ENCODE measurements at places on chromosomes 4 and X.

DNA sequence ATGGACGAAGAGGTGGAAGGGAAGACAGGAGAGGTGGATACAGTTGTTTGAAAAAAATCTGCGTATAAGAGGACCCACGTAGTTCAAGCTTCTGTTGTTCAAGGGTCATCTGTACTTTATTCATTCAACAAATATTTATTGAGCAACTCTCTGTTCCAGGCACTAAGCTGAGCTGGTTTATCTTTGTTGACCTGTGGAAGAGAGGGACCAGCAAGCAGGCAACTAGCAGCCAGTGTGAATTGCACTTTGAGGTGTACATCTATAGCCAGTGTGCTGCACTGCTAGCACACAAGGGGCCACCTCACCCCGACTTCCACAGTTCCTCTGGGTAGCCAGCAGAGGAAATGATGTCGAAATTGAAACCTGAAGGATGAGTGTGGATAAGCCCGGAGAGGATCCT is 191.4 kb downstream of the SOWAHB start:
- no peak for DNase-seq

DNA sequence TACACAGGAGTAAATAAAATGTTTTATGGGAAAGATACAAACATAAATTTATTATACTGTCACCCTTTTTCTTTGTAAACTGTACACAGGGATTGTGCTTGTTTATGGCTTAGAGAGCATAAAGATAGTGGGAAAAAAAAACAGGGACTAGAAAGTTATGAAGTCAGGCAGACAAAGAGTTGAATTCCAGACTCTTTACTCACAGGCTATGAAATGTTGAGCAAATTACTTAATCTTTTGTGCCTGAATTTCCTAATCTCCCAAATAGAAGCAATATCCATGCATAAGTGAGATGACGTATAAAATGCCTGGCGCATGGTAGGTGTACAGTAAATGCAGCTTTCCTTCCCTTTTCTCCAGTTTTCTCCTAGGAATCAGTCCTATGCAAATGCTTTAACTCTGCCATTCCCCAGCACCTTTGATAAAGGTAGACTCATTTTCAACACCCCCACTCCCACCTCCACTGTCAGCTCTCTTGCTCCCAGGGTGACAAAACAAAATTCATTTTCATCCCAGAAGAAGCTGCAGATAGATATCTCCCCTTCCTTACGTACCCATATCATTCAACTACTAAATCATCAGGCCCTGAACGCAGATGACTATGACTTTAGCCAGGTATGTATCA is 44.5 kb upstream of the BTC start:
- no peak for DNase-seq

GRCh38 chr4:173091362-173091761 is 77.2 kb upstream of the GALNT7 start:
- no peak for DNase-seq

GRCh38 chrX:1476682-1477081 is 24.0 kb upstream of the ASMTL start:
- DNase-seq: no peak

DNA sequence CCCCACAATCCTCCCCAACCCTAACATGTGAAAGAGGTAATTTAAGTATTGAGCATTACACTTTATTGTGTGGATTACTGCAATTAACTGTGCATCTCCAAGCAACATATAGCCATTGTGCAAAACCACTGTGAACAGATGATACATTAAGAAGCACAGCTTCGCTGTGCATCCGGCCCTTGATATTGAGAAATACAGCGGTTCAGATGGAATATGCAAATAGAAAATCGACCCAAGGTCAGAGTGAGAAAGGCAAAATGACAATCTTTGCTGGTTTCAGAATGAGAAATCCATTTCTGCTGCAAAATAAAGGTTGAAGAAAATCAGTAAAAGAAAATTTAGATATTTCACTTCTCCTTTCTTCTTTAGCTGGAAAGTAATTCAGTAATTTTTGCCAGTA is 805.9 kb upstream of the GRID2 start:
- no peak for DNase-seq

GRCh38 chrX:107691024-107691448 is 62.7 kb downstream of the PRPS1 start:
- DNase-seq: no peak

GRCh38 chrX:102835504-102836146 is 101.4 kb upstream of the RAB40AL start:
- no peak for DNase-seq

DNA sequence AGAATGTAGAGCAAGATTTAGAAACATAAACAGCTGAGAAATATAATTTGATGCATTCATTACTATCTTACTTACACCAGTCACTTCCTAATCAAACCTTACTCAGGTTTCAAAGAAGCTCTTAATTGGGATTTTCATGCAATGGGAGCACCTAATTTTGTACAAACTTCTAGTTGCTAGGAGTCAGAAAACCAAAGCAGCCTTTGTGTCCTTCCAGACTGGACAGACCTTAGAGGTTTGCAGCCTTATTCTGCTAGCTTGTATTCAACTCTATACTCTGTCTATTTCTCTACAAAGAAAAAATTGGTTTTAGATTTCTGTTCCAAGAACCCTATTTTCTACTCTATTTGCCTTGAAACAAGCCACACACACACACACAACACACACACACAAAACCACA is 19.4 kb downstream of the GABRA2 start:
- DNase-seq: no peak

DNA sequence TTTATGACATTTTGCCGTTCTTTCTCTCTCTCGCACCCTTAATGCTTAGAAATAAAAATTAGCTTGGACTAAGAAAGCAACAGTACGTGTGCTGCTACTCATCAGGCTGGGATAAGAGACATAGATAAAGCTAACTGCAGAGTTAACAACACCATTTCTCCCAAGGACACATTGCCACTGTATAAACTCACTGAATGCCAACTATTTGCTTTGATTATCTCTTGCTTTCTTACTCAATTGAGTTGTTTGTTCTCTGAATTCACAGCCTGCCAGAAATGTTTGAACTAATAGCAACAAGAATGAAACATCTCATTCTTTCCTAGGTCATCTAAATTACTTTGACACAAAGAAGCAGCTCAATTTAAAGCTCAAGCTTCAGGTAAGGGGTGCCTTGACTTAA is 34.6 kb downstream of the F8 start:
- DNase-seq: no peak

GRCh38 chr4:11741190-11741652 is 312.5 kb upstream of the HS3ST1 start:
- no peak for DNase-seq

DNA sequence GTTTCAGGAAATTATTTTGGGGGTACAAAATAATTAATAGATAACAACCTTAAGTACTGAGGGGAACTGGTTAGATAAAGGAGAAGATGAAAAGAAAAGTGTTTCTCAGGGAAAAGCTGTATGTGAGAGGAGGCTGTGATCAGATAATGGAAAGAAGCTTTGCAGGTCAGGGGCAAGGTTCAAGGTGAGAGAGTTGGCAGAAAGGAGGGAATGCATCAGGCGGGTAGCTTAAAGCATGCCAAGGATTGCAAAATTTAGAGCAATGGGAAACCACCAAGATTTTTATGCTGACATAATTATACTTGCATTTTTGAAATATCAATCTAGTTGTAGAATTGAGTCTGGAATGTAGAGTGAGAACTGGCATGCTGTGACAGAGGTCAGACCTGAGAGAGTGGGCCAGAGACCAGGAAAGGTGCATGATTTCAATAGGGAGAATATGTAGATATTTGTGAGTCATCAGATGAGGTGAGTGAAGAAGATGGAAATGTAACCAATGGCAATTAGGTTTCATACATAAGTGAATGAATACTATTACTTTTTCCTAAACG is 508.7 kb downstream of the TRIML1 start:
- DNase-seq: no peak

DNA sequence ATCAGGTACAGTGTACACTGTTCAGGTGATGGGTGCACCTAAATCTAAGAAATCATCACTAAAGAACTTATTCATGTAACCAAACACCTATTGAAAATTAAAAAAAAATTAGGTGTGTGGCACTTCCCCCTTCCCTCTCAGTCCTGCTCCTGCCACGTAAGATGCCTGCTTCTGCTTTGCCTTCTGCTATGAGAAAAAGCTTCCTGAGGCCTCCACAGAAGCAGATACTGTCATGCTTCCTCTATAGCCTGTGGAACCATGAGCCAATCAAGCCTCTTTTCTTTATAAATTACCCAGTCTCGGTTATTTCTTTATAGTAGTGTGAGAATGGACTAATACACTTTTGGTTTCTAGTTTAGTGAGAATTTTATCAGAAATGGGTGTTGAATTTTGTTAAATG is 459.8 kb upstream of the DIPK2B start:
- no peak for DNase-seq

GRCh38 chr4:140052050-140052449 is 101.9 kb downstream of the MAML3 start:
- DNase-seq: peak; percentile 35

DNA sequence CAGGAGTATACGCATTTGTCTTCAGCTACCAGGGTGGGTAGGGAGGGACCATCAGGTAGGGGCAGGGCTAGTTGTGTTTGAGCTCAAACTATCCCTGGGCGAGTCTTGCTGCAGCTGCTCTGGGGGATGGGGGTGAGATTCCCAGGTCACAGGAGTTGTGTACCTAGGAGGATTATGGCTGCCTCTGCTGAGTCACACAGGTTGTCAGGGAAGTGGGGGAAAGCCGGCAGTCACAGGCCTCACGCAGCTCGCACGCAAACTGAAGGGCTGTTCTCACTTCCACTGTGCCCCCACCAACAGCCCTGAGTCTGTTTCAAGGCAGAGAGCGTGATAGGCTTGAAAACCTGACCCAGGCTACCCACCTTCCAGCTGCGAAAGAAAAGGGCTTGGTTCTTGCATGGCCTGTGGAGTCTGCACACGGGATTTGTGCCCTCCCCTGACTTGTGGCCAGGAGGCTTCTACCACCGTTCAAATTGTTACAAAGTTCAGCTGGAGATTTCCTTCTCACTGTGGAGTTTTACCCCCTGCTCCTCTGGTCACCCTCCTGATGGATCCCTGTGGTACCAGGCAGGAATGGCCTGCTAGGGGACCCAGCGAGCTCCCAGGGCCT is 63.8 kb downstream of the ARFIP1 start:
- no peak for DNase-seq

- DNase-seq: no peak
Observed at GRCh38 chrX:123185721-123186120, 1.6 kb downstream of the GRIA3 start.

DNA sequence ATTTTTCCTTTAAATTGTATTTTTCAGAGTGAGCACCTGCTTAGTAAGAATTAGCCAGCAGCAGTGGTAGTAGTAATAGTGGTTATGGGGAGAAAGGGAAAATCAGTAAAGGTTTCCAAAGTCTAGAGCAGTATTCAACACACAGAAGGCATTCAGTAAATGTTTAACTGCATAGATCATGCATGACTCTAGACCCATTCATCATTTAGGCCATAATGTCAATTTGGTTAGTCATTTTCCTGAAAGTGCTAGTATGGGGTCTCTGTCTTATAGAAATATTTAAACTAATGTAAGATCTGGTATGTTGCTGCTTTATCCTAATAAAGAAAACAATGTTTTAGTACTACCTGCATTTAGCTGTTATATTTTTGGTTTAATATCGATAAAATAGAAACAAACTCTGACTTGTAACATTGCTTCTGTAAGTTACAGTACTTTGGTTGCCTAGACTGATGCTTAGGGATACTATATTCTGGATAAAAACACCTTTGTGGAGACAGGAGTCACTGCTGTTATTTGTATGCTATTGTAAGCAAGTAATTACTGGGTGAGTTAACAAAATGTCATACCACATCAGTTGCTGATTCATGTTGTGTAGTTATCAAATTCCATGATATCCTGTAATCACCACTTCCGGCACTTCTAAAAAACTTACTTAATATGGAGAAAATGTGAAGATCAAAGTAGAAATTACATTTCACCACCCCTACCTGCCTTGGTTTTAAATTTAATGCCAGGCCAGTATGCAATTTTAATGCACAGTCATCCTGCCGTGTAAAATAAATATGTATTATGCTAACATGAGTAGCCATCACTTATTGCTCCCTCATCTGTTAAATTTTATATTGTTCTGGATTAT is 115.8 kb upstream of the BMPR1B start:
- DNase-seq: no peak

GRCh38 chr4:76022031-76022430 is 1.3 kb downstream of the CXCL10 start:
- DNase-seq: no peak

GRCh38 chrX:13990126-13990800 is 39.4 kb downstream of the GEMIN8 start:
- DNase-seq: no peak

DNA sequence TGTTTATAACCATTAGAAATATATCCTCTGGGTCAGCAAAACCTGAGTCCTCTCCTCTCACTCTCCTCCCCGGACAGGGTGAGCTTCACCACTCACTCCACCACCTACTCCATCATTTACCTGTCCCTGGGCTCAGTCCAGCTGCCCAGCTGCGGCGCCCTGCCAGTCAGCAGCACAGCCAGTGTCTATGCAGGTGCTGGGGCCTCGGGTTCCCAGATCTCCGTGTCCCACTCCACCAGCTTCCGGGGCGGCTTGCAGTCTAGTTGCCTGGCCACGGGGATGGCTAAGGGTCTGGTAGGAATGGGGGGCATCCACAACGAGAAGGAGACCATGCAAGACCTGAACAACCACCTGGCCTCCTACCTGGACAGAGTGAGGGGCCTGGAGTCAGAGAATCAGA is 662.2 kb upstream of the ACTRT1 start:
- DNase-seq: no peak

- DNase-seq: no peak
Observed at GRCh38 chr4:8290701-8290970, 21.1 kb downstream of the HTRA3 start.

- no peak for DNase-seq
Observed at GRCh38 chr4:79626611-79627010, 218.6 kb upstream of the GK2 start.

DNA sequence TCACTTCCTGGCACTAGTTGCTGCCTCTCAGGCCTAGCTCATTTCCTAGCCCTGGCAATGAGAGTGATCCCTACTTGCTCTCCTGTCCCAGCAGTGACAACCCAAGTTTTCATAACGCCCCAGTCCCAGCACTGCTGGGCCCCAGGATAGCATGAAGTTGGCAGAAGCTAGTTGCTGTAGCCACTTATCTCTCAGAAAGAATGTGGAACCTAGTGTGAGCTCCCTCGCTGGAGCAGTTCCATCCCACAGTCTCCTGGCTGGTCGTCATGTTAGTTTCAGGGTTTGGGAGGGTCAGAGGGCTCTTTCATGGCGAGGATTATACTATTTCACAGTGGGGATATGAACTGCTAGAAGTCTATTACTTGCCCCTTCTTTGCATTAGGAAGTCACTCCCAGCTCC is 5.1 kb downstream of the PF4 start:
- DNase-seq: no peak

DNA sequence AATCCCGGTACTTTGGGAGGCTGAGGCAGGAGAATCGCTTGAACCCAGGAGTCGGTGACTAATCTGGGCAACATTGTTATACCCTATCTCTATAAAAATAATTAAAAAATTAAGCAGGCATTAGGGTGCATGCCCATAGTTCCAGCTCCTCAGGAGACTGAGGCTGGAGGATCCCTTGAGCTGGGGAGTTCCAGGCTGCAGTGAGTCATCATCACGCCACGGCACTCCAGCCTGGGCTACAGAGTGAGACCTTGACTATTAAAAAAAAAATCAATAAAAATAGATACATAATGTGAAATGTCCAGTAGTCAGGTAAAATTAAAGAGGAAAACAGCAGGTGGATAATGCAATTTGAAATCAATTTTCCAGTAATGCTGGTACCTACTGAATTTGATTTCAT is 14.6 kb downstream of the ADGRL3 start:
- DNase-seq: no peak

Data from stimulated activated CD4-positive, alpha-beta T cell treated with anti-CD3 and anti-CD28 coated beads, Interleukin-4, amount 100 ng/mL, for 24 hours (primary cell).